ENCODE measurements at places on chromosomes 5 and 9.

DNA sequence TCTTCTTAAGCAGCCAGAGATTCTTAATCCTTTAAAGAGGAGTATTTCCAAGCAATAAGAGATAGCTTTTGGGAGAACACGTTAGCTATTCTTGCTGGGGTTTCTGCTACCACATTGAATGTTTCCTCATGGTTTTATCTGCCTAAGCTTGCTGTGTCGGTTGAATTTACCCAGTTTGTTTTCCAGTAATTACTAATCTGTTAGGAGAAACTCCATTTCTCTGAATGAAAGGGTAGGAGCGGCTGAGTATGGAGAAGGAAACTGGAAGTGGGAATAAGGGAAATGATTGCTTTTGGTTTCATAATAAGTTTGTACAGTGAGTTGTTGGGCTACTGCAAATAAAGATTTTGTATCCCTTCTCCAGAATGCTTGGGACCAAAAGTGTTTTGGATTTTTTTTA, 1.2 kb downstream of the JAK2 start:
- DNase-seq = no peak

DNA sequence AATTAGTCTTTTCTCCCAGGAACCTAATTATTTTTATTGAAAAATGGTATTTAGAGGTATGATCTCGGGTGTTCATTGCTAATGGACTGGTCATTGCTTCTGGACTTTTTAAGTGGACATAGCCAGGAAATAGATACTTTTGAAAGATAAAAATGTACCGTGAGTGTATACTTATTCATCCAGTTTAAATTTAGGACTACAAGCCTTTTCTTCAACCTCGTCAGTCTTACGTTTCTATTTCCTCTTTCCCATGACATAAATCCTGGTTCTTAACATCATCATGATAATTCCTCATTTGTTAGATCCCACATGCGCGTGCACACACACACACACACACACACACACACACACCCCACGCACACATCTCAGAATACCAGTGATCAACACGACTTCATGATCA, 15.1 kb downstream of the PDE8B start:
- no peak for DNase-seq

DNA sequence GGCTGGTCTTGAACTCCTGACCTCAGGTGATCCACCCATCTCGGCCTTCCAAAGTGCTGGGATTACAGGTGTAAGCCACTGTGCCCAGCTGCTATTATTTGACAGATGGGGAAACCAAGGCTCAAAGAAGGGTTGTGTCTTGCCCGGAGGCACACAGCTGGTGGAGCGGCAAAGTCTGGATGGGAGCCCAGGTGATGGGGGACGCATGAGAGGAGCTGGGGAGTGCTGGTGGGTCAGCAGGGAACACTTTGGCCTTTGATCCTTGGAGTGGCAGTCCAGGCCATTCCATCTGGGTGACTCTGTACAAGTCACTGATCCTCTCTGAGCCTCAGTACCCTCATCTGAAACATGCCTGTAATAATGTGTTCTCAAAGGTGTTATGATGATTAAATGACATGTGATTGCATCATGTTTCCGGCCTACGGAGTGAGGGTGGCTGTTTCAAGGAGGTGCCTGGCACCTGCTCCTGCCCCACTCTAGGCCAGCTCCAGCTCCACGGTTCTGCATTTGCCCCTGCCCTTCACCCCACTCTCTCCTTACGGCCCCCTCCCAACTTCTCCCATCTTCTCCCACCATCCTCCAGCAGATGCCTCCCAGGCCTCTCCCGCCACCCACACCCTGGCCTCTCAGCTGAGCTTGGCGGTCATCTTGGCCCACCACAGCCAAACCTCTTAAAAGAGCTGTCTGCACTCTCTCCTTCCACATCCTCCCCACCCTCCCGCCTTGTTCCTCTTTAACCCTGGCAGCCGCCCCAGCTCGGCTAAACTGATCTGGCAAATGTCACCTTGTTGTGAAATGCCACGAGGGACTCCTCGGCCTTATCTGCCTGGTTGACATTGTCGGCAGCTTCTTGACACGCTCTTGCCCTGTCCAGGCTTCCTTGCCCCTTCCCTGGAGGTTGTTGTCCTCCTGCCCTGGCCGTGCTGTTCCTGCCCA, 5.5 kb upstream of the DBN1 start:
- no peak for DNase-seq

DNA sequence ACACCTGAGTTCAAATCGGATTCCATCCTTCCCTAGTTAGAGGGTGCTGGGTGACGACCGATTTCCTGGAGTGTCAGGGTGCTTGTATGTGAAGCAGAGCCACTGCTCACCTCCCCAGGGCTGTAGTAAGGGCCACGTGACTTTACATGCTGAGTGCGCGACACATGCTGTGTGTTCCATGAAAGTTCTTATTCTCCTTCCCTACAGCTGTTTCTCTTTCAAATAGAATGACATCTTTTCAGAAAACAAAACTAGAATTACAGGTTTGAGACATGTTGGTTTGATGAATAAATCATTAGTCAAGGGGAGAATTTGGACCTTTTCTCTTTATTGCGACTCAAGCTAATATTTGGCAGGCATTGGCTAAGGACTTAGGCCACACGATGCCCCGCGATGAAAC, 113.1 kb downstream of the JMY start:
- no peak for DNase-seq

DNA sequence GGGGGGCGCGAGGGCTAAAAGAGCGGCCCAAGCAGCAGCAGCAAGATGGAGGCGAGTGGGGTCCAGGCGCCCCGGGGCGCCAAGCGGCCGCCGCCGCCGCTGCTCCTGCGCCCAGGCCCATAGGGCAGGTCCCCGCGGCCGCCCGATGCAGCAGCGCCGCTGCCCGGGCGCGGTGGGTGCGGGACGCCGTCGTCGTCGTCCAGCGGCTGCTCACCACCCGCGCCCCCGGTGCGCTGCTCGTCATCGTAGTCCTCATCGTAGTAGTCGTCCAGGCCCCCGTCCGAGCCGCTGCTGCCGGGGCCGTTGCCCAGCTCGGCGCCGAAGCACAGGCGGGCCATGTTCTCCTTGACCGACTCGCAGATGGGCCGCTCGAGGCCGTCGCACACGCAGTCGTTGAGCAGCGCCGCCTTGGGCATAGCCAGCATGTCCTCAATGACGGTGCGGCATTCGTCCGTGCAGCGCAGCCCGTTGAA, 1.5 kb downstream of the GAS1 start:
- no peak for DNase-seq

DNA sequence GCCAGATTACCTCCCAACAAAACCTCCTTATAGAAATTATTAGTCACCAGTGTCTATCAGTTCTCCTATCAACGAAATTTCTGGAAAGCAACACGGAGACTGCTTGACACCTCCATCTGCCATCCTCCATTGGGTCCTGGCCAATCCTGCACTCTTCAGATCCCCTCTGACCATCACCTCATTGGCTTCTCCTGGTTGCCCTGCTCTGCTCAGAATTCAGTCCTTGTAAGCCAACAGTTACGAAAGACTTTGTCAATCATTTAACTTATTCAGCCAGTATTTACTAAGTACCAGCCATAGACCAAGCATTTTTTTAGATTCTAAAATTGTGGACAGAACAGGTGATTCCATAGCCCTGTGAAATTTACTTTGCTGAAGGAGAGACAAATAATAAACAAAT, 228.5 kb downstream of the MARCHF11 start:
- DNase-seq = no peak

- DNase-seq = no peak
Observed at GRCh38 chr9:118419676-118420075, 715.5 kb downstream of the TLR4 start.

GRCh38 chr9:90836411-90837080, 34.9 kb downstream of the SYK start:
- no peak for DNase-seq

GRCh38 chr5:58491216-58491892, at the start of gene GAPT:
Gene GAPT, plus strand, starts transcription at chr5:58491435. Its CDS starts 3,102 bp downstream, at chr5:58494537.
- no peak for DNase-seq

DNA sequence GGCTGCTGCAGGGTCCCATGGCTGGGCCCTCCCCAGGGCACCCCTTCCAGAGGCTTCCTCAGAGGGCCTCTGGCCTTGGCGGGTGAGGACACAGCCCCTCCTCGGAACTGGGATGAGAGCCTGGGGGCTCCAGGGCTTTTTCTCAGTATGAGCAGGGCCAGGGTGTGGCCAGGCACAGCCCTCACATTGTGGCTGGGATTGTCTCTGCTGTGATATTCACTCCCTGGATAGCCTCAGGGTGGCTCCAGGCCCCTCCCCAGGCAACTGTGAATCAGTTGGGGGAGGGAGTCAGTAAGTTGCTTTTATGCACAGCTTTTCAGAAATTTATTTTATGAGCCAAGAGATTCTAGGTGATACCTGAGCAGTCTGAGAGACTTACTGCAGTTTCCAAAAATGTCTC, 135.7 kb downstream of the CACNA1B start:
- DNase-seq = no peak

- no peak for DNase-seq
Observed at GRCh38 chr5:53399926-53400697, 80.3 kb upstream of the FST start.

- no peak for DNase-seq
Observed at GRCh38 chr9:108186642-108187395, 669.0 kb downstream of the ACTL7B start.

DNA sequence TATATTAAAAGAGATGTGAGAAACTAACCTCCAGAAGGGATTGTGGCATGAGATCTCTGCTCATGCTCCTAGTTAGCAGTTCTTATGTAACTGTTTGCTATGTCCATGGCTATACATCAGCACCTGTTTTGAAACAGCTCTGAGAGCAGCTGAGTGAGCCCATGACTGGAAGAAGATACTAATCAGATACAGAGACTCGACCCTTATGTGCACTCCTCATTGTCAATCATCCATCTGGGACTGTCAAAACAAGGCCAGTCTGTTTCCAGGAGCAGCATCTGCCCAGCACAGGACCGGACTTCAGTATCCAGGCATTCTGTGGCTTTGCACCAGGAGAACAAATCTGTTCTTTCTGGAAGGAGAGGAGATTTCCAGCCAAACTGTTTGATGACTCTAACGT, 77.7 kb downstream of the EFNA5 start:
- DNase-seq = no peak

DNA sequence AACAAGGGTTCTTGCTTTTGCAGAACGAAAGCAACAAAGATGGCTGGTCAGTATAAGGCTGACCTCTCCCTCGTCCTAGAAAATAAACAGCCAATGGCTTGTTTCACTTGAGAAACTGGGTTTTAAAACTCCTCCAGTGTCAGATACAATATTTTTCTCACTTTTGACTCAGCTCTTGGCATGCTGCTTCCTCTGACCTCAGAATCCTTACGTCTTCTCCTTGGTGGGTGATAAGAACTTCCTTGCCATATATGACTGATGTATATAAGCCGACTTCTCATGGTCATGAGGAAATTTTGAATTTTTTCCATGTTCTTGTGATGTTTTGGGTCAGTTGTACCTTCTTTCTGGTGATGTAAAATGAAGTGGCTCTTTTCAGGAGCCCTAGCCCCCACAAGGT, 3.8 kb downstream of the ZNF618 start:
- DNase-seq = no peak

GRCh38 chr5:74131250-74131649, 505.3 kb downstream of the ARHGEF28 start:
- DNase-seq = no peak

DNA sequence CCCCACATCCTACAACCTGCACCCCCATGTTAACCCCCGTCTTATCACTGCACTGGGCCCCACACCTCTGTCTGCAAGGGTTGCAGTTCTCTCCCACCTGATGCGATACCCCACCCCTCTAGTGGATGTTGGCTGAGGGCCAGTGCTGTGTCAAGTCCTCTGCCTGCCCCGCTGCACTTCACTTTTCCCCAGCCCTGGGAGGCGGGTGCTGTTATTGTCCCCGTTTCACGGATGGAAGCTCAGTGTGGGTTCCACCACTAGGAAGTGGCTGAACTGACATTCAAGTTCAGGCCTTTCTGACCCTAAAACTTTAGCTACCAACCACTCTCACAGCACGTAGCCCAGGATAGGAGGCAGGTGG, 3.5 kb downstream of the SNCB start:
- no peak for DNase-seq

Measured in stimulated activated CD4-positive, alpha-beta T cell treated with anti-CD3 and anti-CD28 coated beads, Interleukin-15, amount 100 ng/mL, for 48 hours (primary cell).